ENCODE measurements at places on chromosomes 4 and X. TPM values are rescaled to one million over a fixed set of nuclear protein-coding genes. Genes with fewer than 3 reads are reported as not detected.

- peak; percentile 94 for DNase-seq
- no peaks in the 10 kb centered on the region for H3K27me3 ChIP-seq
- H3K36me3 ChIP-seq: no peaks in the 10 kb centered on the region
- H3K4me3 ChIP-seq: peak overlapping the region; percentile 11
- peak overlapping the region; percentile 49 for H3K27ac ChIP-seq
Observed at GRCh38 chr4:78293821-78294301, 236.7 kb downstream of the FRAS1 start.

GRCh38 chr4:184439856-184440594, 34.3 kb downstream of the IRF2 start:
- H3K36me3 ChIP-seq: no peaks in the 10 kb centered on the region
- no peaks in the 10 kb centered on the region for H3K27me3 ChIP-seq
- no peak overlapping the region for H3K27ac ChIP-seq

DNA sequence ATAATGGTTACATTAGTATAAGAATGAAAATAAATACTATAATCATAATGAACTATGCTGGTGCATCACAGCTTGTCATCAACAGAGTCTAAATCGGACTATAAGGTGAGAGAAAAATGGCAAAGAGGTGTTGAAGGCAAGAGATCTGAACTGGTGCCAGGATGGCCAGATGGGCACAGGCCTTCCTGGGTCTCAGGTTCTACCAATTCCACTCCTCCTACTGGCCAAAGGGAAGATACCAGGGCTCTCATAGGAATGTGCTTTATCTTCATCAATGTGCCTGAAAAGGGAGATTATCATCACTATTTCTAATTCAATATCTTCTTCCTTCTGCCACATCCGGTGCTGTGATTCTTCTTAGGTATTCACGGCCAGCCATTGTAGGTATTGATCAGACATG, 107.6 kb downstream of the GASK1B start:
- DNase-seq: no peak
- H3K27me3 ChIP-seq: no peaks in the 10 kb centered on the region
- H3K36me3 ChIP-seq: no peaks in the 10 kb centered on the region
- H3K4me1 ChIP-seq: no peaks in the 10 kb centered on the region

DNA sequence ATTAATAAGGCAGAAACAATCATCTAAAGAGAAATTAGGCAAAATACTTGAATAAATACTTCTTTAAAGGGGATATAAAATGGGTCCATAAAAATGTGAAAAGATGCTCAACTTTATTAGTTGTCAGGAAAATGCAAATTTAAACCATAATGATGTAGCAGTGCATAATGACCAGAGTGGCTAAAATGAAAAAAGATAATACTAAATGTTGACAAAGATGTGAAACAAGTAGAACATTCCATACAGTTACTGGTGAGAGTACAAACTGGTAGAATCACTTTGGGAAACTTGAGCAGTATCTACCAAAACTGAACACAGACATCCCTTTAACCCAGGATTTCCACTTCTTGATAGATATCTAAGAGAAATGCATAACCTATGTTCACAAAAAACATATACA, 5.0 kb downstream of the ARSJ start:
- H3K4me3 ChIP-seq: peak overlapping the region; percentile 93
- H3K4me1 ChIP-seq: peaks cover 7% of the 10 kb centered on the region
- no peak overlapping the region for H3K27ac ChIP-seq
- peaks cover 18% of the 10 kb centered on the region for H3K36me3 ChIP-seq
- no peaks in the 10 kb centered on the region for H3K27me3 ChIP-seq

DNA sequence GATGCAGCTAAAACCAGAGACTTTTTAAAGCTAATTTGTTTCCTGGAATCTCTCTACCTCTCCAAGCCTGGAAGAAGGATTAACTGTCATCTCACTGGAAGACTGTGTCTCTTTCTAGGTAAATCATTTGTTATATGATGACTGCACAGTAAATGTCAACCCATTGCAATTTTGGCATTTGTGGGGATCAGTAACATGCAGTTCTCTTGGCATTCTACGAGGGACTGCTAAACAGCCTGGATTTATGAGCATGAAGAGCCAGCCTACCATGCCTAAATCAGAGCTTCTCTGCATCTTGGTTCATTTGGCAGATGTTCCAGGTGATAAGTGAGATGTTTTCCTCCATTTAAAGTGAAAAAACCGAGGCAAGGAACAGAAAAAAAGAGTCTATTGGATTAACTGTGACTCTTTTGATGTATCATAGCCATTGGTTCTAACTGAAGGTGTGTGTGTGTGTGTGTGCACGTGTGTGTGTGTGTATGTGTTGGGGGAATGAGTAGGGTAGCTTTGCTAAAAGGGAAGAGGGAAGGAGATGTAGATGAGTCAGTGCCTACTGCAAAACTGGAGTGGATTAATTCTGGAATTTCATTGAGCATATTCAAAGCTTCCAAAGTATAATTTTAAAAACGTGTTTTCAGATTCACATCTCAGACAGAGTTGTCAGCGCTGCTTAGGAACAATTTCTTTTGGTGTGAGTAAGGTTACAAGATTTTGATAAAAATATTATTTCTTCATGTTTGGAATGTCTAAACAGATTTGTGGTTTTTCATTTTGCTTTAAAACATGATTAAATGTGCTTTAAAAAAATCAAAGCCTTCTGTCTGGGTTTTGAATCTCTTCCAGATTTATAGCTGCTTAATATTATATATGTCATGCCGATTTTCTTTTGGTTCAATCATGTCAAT, 123.2 kb upstream of the LNX1 start:
- H3K27ac ChIP-seq: no peak overlapping the region
- no peaks in the 10 kb centered on the region for H3K27me3 ChIP-seq
- H3K4me3 ChIP-seq: no peak overlapping the region
- H3K4me1 ChIP-seq: peaks cover 11% of the 10 kb centered on the region
- no peaks in the 10 kb centered on the region for H3K36me3 ChIP-seq
- peak; percentile 83 for DNase-seq

GRCh38 chrX:138865093-138865649, 153.7 kb upstream of the FGF13 start:
- no peak overlapping the region for H3K4me3 ChIP-seq
- no peaks in the 10 kb centered on the region for H3K36me3 ChIP-seq
- no peak overlapping the region for H3K27ac ChIP-seq
- no peak for DNase-seq
- H3K27me3 ChIP-seq: no peaks in the 10 kb centered on the region

DNA sequence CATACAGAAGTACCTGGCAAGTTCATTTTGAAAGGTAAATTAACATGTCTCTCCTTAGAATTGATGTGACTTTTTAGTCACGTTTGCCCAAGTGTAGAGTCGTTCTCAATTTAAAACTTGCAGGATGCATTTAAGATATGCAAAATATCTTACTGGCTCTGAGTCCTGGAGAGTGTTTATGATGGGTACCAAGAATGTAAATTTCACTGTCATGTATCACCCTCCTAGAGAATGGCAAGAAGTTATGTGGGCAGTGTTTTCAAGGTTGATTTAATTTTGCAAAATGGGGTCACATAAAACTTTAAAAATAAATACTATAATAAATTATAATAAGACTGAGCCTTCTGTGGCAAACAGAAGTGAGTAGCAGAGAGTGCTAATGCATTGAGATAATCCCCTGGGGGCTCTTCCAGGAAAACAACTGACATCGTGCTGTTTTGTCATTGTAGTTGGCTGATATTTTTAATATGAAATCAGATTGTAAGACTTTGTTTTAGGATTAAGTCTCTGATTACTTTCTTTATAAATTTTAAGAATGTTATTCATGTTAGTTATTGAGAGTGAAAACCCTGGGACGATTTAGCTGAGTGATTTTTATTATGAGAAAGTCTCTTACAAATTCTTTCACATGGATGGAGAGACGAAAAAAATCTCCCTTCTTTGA, 103.0 kb downstream of the AFF1 start:
- DNase-seq: no peak
- peak overlapping the region; percentile 65 for H3K27ac ChIP-seq
- peaks cover 37% of the 10 kb centered on the region for H3K4me1 ChIP-seq
- no peaks in the 10 kb centered on the region for H3K27me3 ChIP-seq
- H3K4me3 ChIP-seq: no peak overlapping the region

DNA sequence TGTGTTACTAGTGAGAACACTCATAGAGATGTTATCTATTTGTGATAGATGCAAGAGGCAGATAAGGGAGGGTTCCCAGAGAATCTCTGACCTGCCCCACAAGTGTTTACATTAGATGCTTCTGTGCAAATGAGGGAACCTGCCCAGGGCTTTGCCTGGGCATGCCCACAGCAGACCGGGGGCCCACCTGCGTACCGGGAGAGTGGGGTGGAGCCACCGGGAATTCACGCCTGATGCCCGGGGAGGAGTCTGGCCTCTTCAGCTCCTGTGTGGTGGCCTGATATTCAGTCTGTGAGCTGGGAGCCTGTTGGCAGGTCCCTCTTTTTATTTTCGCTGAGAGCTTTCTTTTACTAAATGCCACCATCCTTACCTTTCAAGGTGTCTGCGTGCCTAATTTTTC, 155.7 kb downstream of the SNCA start:
- no peaks in the 10 kb centered on the region for H3K27me3 ChIP-seq
- DNase-seq: no peak
- H3K4me1 ChIP-seq: no peaks in the 10 kb centered on the region

GRCh38 chr4:156957556-156957955, 14.0 kb downstream of the PDGFC start:
- peaks cover 34% of the 10 kb centered on the region for H3K4me1 ChIP-seq
- H3K4me3 ChIP-seq: no peak overlapping the region
- peaks cover 5% of the 10 kb centered on the region for H3K36me3 ChIP-seq
- no peaks in the 10 kb centered on the region for H3K27me3 ChIP-seq
- DNase-seq: no peak

- H3K27me3 ChIP-seq: no peaks in the 10 kb centered on the region
- no peak within 1 kb of the TSS for H3K4me3 ChIP-seq
- no peak within 1 kb of the TSS for H3K27ac ChIP-seq
- H3K4me1 ChIP-seq: no peaks in the 10 kb centered on the region
- DNase-seq: no peak
- H3K36me3 ChIP-seq: no peaks in the 10 kb centered on the region
Observed at GRCh38 chr4:173398779-173399415, at the start of gene SCRG1. Gene SCRG1 (minus strand): TSS chr4:173399116. CDS start chr4:173391414, 7,702 bp downstream.

DNA sequence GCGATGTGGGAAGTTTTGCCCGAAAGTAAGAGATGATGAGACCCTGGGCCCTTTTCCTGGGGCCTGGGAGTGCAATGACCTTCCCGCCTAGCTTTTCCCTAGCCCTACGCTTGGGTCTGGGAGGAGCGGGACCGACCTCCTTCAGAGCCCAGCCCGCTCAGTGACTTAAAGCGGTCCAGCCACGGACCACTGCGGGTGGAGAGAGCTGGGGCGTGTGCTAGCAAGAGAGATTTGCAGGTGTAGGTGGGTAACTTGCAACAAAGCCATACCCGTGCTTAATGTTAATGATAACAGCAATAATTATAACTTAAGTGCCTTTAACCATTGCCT, 503 bp upstream of the PDE5A start:
- peaks cover 12% of the 10 kb centered on the region for H3K4me1 ChIP-seq
- no peak for DNase-seq
- peak overlapping the region; percentile 68 for H3K27ac ChIP-seq
- H3K4me3 ChIP-seq: peak overlapping the region; percentile 77

DNA sequence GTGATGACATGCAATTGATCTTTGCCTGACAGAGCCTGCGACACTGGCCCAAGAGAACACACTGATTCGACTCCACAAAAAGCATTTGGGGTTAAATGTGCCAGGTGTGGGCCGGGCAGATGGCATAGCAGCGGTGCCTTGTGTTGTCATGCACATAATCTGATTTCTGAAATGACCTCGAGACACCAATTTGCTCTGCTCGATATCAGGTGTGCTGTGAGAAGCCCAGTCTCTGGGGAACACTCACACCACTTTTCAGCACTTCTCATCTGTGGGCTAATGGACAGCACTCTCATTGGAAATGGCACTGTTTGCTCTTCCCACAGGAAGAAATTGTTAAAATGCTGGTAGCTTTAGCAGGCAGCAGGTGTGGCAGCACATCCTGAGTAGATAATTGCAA, 738.3 kb upstream of the TENM3 start:
- no peak overlapping the region for H3K4me3 ChIP-seq
- H3K36me3 ChIP-seq: no peaks in the 10 kb centered on the region
- H3K27ac ChIP-seq: no peak overlapping the region

DNA sequence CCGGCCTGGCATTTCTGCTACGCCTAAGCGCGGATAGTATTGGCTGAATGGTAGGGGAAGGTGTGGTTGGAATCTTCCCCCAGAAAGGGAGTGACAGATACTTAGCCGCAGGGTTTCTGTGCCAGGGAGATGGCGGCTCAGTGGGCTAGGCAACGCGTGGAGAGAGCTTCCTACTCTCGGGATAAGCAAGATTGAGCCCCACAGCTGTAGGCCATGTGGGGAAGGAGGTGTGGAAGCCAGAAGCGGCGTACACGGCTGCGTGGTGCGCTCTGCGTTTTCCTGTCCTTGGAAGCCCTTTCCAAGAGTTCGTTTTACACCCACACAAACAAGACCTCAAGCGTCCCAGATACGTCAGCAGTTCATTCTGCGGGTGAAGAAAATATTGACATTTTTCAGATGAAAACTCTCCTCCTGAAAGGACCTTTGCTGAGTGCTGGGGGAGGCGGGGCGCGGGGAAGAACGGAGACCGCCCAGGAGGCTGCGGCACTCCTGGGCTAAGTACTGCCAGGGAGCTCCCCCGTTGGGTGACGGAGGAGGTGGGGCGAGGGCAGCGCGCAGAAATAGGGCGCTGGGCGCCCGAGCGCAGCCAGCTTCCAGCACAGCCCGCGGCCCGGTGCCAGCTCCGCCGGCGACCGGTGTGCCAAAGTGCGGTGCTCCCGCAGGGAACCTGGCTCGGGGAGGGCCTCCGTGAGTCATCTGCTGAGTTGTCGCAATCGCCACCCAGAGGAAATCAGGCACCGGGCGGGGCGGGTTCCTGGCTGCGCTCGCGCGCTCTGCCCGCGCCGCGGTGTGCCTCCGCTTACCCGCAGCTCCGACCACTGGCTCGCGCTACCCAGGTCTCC, at the start of gene GPAT3:
TSS of gene GPAT3 (plus strand) at position 589 of the 842 bp plus-strand sequence. CDS start 515 bp downstream, outside the sequence.
- peak within 1 kb of the TSS; percentile 0 for H3K27ac ChIP-seq
- H3K36me3 ChIP-seq: no peaks in the 10 kb centered on the region
- H3K4me3 ChIP-seq: peak within 1 kb of the TSS; percentile 84
- peaks cover 20% of the 10 kb centered on the region for H3K27me3 ChIP-seq
- DNase-seq: peak; percentile 71

DNA sequence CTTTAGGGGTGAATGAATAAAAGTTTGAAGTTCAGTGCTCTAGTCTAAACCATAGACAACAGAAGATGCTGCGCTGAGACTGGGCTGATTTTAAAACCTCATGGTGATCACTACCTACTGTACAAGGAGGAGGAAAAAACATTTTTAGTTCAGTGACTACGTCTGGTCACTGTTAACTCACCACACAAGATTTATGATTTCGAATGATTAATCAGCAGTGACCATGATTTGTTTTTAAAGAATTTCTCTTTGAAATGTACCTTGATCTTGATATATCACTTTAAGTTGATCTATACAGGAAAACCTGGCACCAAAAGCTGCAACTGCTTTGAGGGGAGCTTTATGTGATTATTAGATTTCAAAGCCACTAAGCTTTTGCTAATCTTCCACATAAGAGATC, 286.3 kb downstream of the PDGFC start:
- no peaks in the 10 kb centered on the region for H3K27me3 ChIP-seq
- H3K4me3 ChIP-seq: no peak overlapping the region
- no peaks in the 10 kb centered on the region for H3K36me3 ChIP-seq
- DNase-seq: peak; percentile 80
- H3K27ac ChIP-seq: peak overlapping the region; percentile 72

- H3K4me3 ChIP-seq: peak overlapping the region; percentile 54
- H3K36me3 ChIP-seq: no peaks in the 10 kb centered on the region
- DNase-seq: peak; percentile 72
Observed at GRCh38 chrX:49155243-49155899, 7.2 kb upstream of the MAGIX start.

Gene TMPRSS11A
- not detected for total RNA-seq

Gene NAT8L
- 1.2 TPM for total RNA-seq

Gene MAGEB10
- total RNA-seq: not detected

Gene ARR3
- total RNA-seq: not detected

Gene ALPK1
- total RNA-seq: 1.4 TPM
